ENCODE measurements at places on chromosomes 12 and 14.

- peak; percentile 63 for DNase-seq
Measured at GRCh38 chr12:121461048-121461447, 61.1 kb downstream of the RNF34 start.

DNA sequence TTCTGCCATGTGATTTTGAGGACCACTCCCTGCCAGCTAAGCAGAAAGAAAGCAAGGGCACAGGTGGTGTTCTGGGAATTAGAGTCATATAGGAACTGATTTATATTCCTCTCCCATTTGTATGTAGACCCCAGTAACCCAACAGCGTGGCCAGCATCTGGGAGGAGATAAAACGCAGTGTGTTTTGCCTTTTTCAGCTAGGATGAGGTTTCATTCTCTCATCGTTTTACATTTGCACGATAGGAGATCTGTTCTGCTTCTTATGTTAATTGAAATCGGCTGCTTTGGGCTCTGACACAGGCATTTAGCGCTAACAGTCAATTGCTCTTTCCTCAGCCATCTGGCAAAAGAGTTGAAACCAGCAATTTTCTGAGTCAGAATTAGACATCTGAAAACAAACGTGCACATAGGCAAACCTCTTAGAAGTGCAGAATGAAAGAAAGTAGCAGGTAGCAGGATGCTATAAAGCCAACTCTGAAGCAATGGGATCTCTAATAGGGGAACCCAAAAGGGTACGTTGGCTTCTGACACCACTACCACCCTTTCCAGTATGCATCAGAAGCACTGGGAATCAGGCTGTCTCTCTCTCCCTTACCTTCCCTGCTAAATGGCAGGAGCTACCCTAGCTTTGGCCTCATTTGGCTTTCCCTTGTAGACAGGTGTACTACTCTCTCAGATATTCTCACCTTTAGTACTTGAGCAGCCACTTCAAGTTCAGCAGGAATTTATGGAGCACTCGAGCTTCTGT, 219.1 kb downstream of the PHLDA1 start:
- peak; percentile 32 for DNase-seq

DNA sequence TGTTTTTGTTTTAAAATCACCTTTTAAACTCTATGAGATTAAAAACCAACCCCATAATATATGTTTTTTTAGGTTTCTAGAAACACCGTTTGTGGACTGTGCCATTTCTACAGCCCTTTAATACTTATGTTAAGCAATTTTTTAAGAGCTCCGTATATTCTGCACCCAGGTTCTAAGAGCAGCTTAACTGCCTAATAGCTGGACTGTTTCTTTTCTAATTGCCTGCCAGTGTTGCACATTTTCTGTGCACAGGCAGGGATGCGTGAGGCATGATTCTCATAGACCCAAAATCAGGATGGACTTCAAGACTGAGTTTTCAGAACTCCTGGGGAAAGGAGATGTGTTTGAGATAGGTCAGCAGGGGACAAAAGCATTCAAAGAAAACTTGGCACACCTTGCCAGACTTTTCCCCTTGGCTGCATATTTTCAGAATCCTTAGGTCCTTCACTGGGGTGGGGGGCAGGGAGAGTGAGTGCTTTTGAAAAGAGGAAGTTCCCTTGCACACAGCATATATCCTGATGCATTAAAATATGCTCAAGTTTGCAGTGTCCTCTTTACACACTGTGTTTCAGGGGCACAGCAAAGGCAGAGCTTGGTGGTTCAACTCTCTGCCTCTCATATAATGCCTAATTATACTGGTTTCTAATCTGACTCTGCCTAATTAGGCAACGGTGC, 27.9 kb downstream of the TMEM30B start:
- DNase-seq, result no peak

DNA sequence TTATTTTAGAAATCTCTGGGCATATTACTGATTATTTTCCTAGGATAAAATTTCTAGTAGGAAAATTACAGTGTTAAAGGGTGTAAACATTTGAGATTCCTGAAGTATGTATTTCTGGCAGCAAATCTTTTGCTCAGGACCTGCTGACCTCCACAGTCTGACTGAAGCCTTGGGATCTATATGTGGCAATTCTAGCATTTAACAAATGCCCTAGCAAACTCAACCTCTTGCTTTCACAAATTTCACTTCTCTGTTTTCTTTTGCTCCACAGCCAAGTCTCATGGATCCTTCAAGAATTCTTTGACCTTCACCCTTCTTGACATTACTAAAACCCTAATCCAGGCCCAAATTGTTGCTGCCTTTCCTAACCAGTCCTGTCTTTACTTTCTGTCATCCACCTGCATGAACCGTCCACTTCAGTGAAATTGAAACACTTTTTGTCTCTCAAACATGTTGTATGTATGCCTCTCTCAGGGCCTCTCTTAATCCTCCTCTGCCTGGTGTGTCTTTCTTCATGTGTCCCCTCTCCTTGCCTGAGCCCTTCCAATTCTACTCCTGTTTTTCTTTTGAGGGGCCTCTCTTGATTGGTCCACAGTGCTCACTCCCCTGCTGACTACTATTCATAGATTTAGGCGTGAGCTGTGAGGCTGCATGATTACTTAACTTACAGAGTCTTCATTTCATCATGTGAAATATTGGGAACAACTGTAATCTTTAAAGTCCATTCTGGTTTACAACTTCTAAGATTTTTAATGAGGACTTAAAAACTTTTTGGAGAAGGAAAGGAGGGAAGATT, 5.1 kb upstream of the DYRK4 start:
- no peak for DNase-seq

- no peak for DNase-seq
Measured at GRCh38 chr14:73280903-73281302, 43.6 kb downstream of the PAPLN start.

GRCh38 chr12:42144408-42145196, at the start of gene GXYLT1:
Gene GXYLT1 (minus strand): TSS chr12:42144874. CDS start chr12:42144646, 228 bp downstream.
- DNase-seq, result peak; percentile 93

GRCh38 chr12:56362130-56363059, at the start of gene APOF:
Gene APOF (minus strand): TSS chr12:56362857. CDS start chr12:56362745, 112 bp downstream.
- DNase-seq, result no peak

- no peak for DNase-seq
Measured at GRCh38 chr12:122124370-122124769, 45.8 kb downstream of the MLXIP start.

DNA sequence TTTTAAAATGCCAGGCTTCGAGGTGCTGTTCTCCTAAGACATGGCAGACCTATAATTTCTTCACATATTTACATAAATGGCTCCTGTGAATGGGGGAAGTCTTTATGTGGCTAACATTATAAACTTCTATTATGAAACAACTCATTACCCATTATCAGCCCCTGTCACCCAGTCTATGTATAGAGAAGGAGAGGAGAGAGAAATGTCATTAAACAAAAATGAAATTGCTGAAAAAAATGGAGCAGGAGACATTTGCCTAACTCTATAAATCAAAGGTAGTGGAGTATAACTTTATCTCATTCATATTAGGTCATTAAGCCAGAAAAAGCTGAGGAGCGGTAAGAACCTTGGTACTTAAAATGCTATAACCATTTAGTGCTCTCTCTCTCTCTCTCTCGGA, 71.9 kb upstream of the KRR1 start:
- no peak for DNase-seq

DNA sequence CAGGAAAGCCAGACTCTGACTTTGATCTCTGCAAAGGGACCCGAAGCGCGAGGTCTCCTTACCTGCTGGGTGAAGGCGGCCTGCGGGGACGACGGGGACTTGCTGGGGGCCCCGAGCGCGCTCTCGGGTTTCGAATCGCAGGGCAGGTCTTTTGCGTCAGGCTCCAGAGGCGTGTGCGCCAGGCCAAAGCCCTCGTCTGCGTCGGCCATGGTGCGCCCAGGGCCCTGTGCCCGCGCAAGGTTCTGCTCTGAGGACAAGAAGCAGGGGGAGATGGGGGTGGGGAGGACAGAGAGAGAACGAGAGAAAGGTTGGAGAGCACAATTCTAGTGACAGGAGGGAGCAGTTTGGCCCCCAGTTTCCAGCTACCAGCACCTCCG, 2.3 kb downstream of the TBX5 start:
- DNase-seq, result no peak
